ENCODE measurements at places on chromosomes 6 and 20.
A peak's percentile ranks its signal among the peaks of the same experiment; 100 is the strongest.

- no peak for DNase-seq
Observed at GRCh38 chr6:6803180-6803977, 214.9 kb downstream of the LY86 start.

- no peak for DNase-seq
Observed at GRCh38 chr6:100420711-100421110, 44.0 kb downstream of the SIM1 start.

DNA sequence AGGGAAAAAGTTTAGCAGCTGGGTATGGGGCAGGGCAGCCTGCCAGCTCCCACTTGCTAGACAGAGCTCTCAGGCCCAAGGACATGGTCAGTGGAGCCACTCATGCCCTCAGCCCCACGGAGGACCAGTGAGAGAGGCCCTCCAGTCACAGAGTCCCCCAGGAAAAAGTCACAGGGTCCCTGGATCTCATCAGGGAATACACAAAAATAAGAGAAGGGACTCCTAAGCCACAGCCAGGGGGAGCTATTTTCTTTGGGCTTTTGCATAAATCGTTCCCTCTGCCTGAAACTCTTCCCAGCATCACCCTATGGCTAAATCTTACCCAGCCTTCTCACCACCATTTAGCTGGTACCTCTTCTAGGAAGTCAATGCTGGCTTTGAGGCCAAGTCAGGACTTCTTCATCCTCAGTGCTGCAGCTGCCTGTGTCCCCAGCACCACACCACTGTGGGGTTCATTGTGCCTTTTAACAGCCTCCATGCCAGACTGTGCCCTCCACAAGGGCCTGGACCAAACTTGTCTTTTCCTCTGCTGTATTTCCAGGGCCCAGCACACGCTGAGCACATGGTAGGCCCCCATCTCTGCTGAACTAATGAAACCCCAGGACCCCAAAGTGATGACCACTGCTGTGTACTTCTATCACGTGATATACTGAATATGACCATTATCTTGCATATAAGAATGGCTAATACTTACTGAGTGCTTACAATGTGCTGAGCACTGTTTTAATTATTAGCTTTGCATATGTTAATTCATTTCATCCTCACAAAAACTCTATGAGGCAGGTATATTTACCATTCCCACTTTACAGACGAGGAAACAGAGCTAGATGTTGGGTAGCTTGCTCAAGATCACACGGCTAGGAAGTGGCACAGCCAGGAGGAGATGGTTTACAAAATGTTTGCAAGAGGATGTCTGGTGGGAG is 2.0 kb downstream of the ZNF335 start:
- peak; percentile 9 for DNase-seq

- no peak for DNase-seq
Observed at GRCh38 chr6:143322386-143322785, 128.1 kb downstream of the ADAT2 start.

DNA sequence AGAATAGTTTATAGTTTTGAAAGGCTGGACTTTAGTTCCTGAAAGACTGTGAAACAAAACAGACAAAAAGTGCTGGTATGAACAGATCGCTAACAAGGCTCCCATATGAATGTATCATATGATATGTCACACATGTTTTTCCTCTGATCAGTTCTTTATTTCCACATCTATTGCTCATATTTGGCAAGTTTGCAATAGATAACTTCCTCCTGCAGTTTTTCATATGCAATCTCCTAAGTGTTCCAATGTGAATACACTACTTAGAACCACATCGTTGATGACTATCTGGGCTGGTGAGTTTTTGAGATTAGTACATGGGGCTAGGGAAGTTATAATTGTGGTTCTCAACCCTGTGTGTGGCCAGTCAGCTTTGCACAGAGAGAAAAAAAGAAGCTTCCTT is 23.1 kb downstream of the CRYBG1 start:
- no peak for DNase-seq

- no peak for DNase-seq
Observed at GRCh38 chr6:128532136-128532535, 11.7 kb upstream of the PTPRK start.

DNA sequence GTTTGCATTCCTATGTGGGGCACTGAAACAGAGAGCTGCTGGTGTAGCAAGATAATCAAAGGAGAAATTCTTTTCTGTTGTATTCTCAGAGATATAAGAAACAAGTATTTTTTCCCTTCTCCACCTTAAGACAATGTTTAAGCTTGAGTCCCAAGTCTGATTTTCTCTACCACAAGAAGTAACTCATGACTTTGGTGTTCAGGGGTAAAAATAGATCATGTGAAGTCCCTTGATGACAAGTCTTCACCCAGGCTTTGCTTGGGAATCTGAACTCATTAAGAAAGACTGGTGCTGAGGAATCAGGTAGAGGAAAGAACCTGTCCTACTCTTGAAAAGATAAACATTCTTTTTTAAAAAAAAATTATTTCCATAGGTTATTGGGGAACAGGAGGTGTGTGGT is 205.6 kb downstream of the ALDH8A1 start:
- DNase-seq: no peak

DNA sequence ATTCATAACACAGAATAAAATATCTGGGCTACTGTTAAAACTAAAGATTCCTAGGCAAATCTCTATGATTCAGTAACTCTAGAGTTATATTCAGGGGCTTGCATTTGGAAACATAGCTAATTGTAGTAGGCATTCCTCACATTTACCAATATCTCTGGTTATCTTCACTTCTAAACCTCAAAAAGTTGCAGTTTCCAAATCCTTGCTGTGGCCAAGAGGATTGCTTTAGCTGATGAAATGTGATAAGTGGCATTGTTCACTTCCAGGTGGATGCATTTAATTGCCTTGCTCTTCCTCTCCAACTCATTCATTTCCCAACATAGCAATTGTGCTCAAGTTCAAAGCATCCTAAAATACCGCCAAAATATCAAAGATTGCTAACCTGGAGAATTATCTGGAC is 246.6 kb downstream of the GRIK2 start:
- DNase-seq: no peak

- no peak for DNase-seq
Observed at GRCh38 chr20:35891375-35891774, 62.9 kb downstream of the SCAND1 start.

GRCh38 chr6:6714953-6715352 is 126.4 kb downstream of the LY86 start:
- DNase-seq: no peak

DNA sequence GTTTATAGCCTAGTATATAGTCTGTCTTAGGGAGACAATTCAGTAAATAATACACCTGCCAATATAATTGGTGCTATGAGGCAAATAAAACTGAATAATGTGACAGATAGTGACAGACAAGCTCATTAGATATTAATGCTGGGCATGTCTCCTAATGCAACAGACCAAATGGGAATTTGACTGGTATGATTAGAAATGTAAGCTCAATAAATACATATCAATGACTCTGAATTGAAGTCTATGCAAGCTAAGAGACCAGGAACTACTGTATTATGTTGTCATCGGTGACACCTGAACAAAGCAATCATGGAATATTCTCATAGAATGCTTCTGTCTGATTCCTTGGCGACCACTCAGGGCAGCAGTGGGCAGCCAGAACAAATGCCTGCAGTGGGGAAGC is 2.5 kb upstream of the SNX3 start:
- no peak for DNase-seq

DNA sequence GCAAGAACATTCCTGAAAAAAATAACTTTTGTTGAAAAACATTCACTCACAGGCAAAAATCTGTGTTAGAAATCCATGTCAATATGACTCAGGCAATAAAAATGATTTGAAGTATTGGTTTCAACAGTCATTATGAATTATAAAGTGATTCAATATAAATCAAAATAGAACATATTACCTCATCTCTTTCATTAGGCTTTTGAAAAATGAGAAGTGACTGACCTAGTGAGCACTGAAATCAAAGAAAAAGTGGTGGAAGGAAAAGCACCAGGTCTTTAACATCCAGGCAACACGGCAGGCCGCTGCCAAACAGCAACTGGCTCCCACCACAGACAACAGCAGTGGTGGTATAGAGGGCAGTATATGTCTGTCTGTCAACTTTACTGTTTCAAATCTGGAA is 68.9 kb downstream of the MAN1A1 start:
- no peak for DNase-seq

DNA sequence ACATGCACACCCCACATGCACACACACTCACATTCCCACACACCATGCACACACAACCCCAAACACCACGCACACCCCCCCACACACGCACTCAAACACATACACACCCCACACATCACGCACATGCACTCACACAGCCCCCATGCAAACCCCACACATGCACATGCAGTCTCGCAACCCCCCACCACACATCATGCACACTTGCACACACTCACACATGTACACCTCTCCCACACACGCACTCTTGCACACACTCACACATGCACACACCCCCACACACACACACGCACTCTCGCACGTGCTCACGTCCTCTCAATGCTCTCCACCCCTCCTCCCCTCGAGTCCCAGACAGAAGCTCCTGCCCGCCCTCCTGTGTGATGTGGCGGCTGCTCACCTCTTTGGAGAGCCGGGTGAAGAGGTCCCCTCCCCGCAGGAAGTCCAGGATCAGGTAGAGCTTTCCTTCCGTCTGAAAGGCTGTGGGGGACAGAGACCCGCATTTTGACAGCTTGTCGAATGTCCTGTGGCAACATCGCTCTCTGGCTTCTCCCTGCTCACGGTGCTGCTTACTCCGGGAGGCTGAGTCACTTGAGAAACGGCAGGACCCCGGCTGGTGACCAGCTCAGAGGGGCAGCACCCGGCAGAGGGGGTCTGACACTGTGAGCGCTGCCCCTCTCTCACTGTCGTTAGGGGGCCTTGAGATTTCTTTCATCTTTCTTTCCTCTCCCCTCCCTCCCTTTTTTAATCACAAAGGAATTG is 78.5 kb downstream of the RAMACL start:
- DNase-seq: no peak

- no peak for DNase-seq
Observed at GRCh38 chr6:147437615-147438014, 70.9 kb upstream of the SAMD5 start.

DNA sequence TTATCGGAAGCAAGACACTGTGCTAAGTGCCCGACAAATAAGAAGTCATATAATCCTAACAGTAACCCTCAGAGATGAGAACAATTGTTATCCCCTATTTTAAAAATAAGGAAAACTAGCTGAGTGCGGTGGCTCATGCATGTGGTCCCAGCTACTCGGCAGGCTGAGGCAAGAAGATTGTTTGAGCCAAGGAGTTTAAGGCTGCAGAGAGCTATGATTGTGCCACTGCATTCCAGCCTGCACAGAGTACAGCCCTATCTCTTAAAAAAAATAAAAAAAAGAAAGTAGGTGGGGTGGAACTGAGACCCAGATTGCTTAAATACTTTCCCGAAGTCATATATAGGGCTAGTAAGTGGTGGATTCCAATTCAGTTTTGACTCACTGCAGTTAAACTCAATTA is 84.7 kb downstream of the UST start:
- no peak for DNase-seq

DNA sequence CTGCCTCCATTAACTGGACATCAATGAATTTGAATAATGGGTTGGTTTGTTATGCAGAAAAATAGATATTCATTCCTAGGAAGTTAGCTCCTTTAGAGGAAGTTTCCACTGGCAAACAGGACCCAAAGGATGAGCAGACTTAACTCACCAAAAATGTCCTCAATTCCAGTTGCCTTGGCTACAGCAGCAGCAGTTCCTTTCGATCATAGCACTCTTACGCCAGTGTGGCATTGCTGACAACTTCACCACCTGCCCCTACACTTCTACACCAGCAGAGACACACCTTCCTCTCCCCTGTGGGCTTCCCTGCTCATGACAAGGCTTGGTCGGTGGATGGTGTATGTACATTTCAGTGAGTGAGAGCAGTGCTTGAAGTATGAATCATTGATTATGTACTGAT is 532.8 kb downstream of the QKI start:
- DNase-seq: no peak

- DNase-seq: no peak
Observed at GRCh38 chr6:36691011-36691410, 6.6 kb upstream of the RAB44 start.

- no peak for DNase-seq
Observed at GRCh38 chr6:3296078-3296477, 37.3 kb downstream of the PSMG4 start.

GRCh38 chr6:108947114-108947854 is 99.1 kb downstream of the ARMC2 start:
- peak; percentile 68 for DNase-seq

DNA sequence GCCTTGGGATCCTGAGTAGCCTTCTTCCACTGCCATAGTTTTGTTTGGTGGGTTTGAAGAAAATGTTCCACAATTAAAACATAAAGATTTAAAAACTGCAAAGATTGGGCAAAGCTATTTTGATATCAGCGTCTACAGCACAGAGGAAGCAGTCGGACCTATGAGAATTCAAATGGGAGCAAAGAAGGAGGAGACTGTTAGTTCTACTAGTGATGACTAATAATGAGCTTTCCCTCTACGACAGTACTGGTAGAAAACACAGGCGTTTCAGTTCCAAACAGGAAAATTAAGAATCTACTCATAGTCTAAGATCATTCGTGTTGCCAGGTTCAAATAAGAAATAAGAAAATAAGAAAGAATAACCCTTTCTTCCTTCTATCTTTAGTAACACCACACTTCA is 121.2 kb downstream of the INSM1 start:
- DNase-seq: no peak

GRCh38 chr20:46739431-46740213 is 30.2 kb downstream of the SLC2A10 start:
- DNase-seq: no peak

GRCh38 chr6:133590814-133591213 is 298.1 kb upstream of the TCF21 start:
- no peak for DNase-seq

DNA sequence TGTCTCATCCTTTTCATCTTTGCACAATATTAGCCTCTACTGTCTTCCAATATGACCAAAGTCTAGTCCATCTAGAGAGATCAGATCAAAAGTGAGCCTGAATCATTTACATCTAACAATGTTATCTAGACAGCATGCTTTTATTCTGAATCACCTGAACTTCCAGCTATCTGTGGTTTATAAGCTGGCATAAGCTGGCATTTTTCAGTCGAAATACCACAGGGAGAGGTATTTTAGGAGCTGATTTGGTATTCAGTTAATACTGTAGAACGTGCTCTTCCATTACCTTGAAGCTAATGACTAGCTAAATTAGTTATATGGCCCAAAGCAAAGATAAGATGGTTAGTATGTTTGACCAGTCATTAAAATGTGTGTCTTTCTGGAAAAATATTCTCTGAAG is 188.3 kb upstream of the AGPAT4 start:
- DNase-seq: no peak

DNA sequence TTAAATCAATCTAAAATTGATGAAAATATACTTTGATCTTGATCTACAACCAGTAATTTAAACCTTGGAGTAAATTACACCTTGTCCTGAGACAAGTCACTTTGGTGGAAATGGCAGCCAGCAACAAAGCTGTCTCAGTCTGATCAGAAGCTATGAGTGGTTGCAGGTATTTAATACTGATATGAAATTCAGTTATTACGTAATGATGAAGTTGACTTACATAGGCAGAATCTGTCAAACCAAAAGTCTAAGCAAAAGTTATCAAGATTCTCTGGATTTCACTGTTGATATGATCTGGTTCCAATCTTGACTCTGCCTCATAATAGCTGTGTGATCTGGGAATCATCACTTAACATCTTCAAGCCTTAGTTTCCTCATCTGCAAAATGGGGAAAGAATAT is 27.6 kb upstream of the GSTA5 start:
- no peak for DNase-seq
